Erythroblast (primary cell): ENCODE measurements at places on chromosomes 7 and 10.
A peak's percentile ranks its signal among the peaks of the same experiment; 100 is the strongest.

- no peak for DNase-seq
Measured at GRCh38 chr7:38978491-38978890, 782 bp downstream of the POU6F2 start.

- peak; percentile 50 for DNase-seq
Measured at GRCh38 chr7:139918480-139918879, 89.4 kb downstream of the TBXAS1 start.

- no peak for DNase-seq
Measured at GRCh38 chr10:133365461-133366129, 7.6 kb downstream of the ECHS1 start.

- no peak for DNase-seq
Measured at GRCh38 chr7:70668606-70669358, 463.2 kb upstream of the GALNT17 start.

DNA sequence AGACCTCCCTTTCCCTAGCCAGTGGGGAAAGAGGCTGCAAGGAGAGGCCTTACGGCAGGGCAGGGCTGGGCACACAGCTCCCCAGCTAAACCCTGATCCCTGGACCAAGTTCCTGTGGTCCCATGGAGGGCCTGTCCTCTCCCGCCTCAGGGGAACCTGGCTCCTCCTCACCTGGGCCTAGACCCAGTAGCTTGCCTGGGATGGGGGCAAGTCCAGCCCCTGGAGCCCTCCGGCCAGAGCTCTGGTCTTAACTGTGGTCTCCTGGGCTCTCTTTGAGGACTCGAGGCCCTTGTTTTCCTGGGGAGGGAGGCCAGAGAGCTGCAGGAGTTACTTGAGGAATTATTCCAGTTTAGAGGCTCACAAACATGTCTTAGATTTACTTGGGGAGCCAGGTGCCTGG lies 1.5 kb downstream of the ZP3 start:
- no peak for DNase-seq

GRCh38 chr10:48227213-48227612 lies 47.3 kb downstream of the FRMPD2 start:
- DNase-seq: no peak

- no peak for DNase-seq
Measured at GRCh38 chr10:80589726-80590373, 52.1 kb downstream of the SH2D4B start.

DNA sequence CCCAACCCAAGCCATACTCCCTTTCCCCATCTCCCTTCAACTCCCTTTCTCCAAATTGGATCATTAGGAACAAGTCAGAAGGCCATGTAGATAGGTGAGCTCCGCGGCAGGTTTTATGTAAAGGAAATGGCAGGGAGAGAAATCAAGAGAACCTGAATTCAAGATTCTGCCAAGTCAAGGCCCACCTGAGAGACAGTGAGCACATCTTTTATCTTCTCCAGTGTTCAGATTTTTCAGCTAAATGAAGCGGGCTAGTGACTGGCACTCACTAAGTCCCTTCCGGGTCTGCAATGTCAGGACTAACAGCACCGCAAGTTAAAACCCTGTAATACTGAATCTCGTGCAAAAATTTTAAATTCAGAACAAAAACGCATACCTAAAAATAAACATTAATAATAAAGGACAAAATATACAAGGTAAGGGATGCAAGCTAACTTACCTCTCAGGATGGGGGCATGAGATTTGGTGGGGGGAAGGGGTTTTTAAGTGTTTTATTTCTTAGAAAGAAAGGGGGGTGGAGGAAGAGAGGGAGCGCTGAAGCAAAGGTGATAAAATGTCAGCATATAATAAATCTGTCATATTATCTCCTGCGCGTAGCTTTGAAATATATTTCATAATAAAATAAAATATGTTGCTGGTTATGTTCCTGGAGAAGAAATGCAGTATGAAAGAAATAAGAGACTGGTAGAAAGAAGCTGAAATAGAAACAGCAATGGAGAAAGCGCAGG lies 17.6 kb downstream of the TCAF1 start:
- no peak for DNase-seq

GRCh38 chr7:156223935-156224832 lies 411.9 kb upstream of the SHH start:
- no peak for DNase-seq

DNA sequence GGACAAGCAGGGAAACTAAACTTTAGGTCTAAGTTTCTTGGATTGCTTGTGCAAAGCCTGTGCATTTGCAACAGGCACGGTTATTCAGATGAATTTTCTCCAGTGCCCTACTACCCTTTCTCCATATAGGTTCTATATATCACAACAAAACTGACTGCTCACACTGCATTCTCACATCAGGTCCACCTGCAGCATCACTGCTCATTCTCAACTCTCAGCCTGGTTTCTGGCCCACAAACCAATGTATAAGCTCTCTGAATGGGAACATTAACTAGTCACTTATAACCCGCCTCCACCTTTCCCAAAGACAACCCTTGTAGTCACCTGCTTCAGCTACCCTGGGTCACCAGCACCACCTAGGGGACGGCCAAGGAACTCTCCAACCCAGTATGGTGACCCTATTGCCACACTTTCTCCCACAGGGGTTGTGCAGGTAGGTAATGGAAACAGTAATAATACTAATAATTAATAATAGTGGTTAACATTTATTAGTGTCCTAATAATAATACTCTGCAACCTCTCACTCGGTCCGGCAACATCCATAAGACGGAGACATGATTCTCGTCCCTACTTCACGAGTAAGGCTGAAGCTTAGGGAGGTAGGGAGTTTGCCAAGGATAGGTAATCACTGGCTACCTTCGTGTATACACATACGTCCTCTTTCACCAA lies 97.3 kb downstream of the CLEC2L start:
- DNase-seq: peak; percentile 42

GRCh38 chr7:50664461-50664922 lies 99.3 kb upstream of the DDC start:
- no peak for DNase-seq

GRCh38 chr10:131722525-131723264 lies 178.1 kb upstream of the PPP2R2D start:
- no peak for DNase-seq

DNA sequence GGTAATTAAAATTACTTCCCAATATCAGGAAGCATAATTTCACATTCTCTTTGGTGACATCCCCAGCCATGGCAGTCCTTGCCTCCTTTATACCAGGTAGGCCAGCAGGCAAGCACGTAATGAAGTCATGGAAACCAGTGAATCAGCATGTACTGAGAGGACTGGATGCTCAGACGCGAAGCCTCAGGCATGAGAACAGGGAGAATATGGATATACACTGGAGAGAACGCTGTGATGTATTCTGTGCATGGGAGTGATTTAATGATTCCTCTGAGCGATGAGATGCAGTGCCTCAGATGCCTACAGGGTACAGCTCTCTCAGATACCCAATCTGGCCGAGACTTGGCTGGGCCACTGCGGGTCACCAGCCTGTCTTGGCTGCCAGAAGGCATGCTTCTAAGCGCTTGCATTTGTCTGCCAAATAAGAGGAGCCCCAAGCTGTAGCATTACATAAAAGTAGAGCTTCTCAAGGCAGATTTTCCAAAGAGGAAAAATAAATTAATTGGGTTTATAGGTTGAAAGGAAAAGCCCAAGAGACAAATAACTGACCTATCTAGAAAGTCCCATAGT lies 238.1 kb downstream of the RELN start:
- no peak for DNase-seq

GRCh38 chr10:34507217-34507616 lies 307.9 kb downstream of the PARD3 start:
- no peak for DNase-seq

DNA sequence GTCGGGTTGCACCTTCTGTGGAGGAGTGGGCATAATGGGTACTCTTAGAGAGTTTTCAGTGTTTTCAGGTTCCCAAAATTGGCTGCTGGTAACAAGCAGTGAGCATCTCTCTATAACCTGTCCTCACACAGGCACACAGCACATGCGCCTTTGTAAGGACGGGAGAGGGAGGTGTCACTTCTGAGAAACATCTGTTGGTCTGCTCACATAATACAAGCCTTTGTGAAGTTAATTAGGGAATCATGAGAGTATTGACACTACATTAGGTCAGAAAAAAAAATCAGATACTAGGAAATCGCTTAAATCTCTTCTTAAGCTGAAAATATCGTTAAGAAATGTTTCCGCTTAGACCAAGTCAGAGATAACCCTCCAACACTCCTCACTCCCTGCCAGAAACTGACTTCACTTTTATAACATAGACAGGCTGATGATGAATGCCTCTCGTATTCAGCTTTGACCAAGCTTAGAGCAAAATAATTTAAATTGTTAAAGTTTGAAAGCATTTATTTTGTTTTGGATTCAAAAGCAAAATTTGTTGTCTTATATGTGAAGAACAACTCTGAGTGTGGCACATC lies 769.7 kb downstream of the TNS3 start:
- DNase-seq: no peak

GRCh38 chr10:74743401-74743800 lies 83.0 kb upstream of the KAT6B start:
- no peak for DNase-seq

DNA sequence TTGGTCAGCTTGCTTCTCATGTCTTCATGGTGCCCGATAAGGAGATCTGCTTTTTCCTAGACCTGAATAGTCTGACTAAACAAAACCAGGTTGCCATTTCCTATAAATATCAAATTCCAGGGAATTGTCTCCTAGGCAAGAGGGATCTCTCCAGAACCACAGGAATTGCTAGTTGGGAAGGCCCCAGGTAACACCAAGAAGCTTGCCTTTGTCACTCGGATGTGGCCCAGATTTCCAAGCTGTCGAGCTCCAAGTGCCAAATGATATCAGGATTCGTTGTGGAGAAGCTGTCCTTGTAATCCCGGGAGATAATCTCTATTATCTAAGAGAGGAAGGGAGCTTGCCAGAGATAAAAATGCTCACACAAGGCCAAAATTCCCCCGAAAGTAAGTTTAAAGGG lies 1288.5 kb upstream of the AUTS2 start:
- no peak for DNase-seq

DNA sequence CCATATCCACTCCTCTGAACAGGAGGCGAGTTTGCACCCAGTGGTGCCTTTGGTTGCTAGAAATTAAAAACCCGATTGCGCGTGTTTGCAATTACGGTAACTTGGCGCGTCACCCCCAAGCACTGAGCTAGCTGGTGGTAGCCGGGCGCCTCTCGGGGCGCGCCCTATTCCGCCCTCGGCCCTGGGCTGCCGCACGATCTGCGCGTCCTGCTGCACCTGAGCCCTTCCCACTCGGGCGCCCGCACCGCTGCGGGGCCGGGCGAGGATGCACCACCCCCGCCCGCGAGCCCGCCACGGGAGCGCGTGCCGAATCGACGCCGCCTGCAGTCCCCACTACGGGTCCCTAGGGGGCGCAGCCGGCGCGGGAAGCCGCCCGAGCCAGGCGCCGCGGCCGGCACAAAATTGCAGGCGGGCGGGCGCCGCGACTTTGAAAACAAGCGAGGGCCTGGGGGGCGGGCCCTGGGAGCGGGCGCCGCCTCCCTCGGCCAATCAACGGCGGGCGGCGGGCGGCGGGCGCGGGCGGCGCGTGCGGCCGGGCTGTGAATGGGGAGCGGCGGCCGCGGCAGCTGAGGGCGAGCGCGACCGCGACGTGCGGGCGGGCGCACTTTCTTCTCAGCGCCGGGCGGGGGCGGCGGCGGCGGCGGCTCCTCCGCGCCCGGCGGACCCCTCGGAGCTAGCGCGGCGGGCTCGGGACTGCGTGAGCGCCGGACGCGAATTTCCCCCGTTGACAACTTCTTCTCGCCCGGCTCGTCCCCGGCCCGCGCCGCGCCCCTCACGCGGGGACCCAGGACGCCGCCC lies at the start of gene SDK1:
Gene SDK1 (plus strand): TSS at position 602 of the 798 bp plus-strand sequence. CDS start 335 bp downstream, outside the sequence.
- DNase-seq: peak; percentile 95

- DNase-seq: no peak
Measured at GRCh38 chr10:118832241-118832651, 77.5 kb upstream of the CACUL1 start.

DNA sequence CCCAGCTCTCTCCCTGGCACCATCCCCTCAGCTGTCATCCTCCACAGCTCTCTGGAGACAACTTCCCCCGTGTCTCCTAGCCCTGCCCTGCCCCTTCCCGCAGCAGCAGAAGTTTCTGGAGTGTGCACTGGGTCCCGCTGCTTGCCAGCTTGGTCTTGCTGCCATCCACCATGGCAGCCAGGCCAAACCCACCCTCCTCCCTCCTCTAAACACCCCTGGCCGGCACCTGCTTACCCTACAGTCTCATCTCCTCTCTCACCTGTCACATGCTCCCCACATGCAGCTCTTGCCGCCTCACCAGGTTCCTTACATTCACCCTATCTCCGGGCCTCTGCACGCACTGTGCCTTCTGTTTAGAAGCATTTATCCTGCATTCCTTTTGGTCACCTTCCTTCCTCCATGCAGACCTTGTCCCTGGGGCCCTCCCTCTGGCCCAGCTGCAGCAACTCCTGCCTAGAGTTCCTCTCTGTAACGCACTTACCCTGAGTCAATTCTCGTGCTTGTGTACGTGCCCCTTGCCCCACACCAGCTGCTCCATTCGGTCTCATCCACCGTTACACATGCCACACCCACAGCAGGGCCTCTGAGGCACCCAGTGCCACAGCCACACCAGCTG lies 93.9 kb upstream of the RET start:
- DNase-seq: no peak

- no peak for DNase-seq
Measured at GRCh38 chr10:4749271-4749574, 76.8 kb upstream of the AKR1E2 start.

GRCh38 chr7:42672339-42672999 lies 239.4 kb downstream of the C7orf25 start:
- no peak for DNase-seq

DNA sequence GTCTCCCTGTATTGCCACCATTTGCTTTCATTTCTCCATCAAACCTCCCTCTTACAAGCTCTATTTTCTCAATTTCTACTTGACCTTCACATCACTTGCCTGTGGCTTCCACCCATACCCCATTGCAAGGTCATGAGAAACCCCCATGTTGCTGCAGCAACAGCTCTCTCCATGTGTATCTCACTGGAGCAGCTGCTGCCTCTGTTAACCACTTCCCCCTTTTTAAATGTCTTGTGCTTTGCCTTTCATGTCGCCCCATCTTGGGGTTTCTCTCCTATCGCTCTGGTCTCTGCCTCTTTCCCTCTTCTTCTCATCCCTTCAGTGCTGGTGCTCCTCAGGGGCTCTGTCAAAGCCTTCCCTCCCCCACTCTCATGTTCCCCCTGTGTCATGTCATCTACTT lies 148.8 kb downstream of the CHN2 start:
- peak; percentile 2 for DNase-seq

DNA sequence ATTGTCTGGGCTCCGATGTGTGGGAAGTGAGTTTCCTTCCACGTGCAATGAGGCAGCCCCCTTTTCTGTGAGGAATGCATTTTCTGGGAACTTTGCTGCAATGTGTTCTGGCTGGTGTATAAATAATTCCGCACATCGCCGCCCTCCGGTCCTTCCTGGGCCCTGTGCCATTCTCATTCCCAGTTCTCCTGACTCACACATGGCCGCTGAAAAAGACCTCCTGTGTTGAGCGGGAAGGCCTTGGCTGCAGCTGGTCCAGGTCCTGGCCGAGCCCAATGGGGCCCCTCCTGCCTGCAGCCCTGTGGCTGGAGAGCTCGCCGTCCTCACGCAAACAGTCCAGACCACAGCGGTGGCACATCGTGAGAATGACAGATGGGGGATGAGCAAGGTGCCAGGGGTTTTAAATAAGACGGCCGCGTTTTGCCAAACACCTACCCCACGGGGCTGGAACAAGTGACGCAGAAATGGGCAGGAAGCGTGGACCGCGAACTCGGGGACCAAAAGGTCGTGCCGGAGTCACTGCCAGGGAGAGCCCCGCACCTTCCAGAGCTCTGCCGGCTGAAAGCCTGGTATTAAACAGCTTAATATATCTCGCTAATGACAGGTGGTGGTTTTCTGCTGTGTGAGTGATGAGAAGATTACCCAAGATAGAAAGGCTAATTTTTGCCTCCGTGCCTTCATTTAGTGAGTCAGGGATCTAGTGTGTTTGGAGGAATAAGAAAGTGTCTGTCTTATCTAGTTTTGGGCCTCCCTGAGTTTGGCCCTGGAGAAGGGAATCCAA lies 37.0 kb downstream of the FAM20C start:
- no peak for DNase-seq
